ENCODE measurements at places on chromosomes 4 and X.
A peak's percentile ranks its signal among the peaks of the same experiment; 100 is the strongest.

DNA sequence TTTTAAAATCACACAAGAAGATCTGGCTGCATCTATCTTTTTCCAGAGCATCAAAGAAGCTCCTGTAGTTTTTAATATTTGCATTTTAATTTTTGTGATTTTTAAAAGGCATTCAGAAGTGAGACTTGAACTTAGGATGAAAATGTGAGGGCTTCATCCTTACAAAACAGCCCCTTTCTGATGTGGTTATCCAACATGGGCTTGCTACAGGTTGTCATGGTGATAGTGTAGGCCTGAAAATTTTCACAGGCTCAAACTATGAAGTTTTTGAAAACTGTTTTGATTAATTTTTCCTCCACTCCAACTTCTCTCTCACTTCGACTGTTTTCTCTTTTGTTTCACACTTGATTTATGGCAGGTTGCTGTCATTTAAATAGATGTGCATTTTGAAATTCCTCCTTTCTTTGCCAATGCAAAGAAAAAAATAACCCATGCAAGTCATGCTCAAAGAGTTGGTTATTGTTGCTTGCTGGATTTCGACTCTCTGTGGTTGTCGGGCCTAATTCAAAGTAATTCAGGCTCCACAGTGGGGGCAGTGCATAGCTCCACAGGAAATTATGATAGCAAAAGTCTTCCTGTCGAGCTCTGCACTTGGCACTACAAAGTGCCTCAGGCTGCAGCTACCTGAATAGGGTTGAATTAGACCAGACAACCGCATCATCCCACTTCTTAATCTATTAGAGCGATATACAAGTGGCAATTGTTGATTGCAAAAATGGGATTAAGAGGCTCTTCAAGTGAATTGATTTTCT lies 201.0 kb upstream of the GPR101 start:
- no peak for DNase-seq

DNA sequence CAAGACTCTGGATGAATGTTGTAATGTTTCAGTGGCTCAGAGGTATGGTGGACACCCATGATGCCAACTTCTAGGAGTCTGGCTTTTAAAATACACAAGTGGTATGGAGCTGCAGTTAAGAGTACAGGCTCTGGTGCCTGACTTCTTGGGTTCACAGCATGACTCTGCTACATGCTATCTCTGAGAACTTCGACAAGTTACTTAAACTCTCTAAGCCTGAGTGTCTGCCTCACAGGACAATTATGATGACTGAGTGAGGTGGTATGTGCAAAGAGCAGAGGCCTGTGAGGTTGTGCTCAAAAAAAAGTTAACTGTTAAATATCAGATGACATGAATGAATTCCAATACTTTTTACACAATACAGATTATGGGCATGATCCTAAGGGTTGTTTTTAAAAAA lies 90.9 kb upstream of the SRD5A3 start:
- DNase-seq: no peak

- DNase-seq: no peak
Measured at GRCh38 chr4:43709443-43709842, 739.2 kb downstream of the KCTD8 start.

DNA sequence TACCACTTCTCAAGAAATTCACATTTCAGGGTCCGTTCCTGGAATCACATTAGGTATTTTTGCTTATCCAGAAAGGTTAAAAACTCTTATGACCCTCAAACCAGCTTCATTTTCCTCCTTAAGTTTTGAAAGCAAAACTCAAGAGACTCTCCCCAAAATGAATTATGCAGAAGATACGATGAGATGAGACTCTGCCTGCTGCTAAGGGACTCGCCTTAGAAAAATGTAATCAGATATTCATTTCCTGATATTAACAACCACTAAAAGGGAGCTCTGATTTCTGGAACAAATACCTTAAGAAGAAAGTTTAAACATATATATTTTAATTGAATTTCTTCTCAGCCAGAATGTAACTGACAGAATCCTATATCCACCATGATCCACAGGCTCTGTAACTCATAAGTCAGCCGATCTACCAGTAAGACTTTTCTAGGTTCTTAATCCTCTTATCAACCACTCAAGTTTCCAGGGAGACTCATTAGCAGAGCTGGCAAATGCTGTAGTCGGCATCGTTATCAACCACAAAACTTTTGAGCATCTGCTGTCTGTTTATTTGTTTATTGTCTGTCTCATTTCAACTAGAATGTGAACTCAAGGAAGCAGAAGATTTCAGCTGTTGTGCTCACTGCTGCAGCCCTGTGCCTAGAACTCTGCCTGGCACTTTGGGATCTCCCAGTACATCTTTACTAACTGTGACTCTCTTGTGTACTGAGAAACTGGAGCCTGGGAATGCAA lies 112.5 kb downstream of the LDB2 start:
- no peak for DNase-seq

DNA sequence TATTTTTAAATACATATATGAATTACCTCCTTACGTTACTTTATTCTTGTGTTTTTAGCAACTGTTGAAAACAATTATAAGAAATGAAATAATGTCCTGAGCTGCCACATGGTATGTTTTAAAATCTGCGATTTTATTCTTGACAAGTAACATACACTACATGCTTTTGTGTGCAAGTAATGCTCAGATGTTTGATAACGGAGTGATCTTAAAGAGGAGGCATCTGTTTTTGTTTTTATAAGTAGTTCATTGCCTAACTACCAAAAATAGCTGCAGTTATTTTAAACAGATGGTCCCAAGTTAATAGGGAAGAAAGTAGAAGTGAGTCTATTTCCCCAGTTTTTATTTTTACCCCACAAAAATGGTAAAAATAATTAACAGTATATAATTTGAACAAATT lies 55.2 kb downstream of the GAB1 start:
- no peak for DNase-seq

GRCh38 chr4:164572877-164573279 lies 181.1 kb upstream of the SMIM31 start:
- DNase-seq: peak; percentile 5

DNA sequence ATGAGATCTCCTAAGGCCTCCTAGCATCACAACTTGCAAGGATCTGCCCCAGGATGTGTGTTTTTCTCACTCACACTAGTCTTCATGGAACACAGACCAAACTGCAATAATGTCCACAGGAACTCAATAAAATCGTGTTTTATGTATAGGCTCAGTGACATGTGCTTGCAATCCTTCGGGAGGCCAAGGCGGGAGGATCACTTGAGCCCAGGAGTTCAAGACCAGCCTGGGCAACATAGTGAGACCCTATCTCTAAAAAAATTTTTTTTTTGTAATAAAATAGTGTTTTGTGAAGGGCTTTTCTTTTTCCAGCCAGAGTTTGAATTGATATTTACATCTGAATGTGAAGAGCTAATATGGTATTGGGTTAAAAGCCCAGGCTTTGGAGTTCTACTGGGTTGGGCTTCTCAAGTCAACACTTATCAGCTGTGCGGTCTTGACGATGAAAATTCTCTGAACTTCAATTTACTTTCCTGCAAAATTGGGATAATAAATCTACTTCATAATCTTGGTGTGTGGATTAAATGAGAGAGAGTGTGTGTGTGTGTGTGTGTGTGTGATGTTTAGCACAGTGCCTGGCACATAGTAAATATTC lies 38.7 kb upstream of the SETD7 start:
- DNase-seq: no peak

DNA sequence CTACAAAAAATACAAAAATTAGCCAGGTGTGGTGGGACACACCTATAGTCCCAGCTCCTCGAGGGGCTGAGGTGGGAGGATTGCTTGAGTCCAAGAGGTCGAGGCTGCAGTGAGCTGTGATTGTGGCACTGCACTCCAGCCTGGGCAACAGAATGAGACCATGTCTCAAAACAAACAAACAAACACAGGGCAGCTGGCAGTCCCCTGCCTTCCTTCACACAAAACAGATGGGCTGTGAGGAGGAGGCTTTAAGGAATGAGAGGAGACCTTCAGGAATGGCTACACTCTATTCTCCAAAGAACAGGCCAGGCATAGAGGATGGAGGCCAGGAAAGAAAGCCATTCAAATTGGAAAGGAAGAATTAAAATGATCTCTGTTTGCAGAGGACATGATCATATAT lies 65.6 kb upstream of the MAML3 start:
- DNase-seq: no peak

GRCh38 chr4:53855581-53856250 lies 208.7 kb downstream of the CHIC2 start:
- DNase-seq: no peak

- DNase-seq: peak; percentile 13
Measured at GRCh38 chrX:10634392-10635161, 14.2 kb upstream of the MID1 start.

DNA sequence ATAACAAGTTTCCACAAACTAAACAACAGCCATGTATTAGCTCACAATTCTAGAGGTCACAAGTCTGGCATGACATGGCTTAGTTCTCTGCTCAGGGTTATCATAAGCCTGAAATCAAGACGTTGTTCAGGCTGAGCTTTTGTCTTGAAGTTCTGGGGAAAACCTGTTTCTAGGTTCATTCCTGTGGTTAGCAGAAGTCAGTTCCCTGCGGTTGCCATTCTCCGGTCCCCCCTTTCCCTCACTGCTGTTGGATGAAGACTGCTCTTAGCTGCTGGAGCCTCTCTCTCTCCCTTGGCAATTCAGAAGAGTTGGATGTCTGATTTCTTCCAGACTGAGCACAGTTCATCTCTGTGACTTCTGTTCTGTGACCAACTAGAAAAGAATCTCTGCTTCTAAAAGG lies 962.6 kb downstream of the PCDH7 start:
- no peak for DNase-seq

DNA sequence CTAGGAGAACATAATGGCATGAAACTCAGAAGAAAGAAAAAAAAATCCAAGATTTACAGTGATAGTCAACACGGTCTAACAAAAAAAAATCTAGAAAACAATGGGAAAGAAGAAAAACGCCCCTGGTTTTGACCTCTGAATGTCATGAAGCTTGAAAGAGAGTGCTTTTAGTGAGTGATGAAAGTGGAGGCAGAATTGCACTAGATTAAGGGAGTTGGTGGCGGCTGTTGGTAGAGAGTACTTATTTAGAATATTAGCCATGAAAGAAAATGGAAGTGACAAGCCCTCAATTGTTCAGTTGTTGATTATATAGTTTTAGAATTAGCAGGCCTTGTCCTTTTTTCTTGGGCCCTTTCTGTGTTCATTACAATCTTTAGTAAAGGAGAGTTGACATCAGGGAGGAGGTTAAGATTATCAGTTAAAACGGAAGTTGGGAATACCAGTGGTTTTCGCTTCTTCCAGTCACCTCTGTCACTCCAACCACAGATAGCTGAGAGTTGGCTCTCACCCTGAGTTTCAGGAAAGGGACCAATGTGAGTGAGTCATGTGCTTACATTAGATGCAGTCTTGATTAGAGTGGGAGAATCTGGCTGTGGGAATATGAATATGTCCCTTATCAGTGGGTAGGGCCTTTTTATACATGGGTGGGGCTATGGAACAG lies 29.7 kb downstream of the EREG start:
- no peak for DNase-seq

DNA sequence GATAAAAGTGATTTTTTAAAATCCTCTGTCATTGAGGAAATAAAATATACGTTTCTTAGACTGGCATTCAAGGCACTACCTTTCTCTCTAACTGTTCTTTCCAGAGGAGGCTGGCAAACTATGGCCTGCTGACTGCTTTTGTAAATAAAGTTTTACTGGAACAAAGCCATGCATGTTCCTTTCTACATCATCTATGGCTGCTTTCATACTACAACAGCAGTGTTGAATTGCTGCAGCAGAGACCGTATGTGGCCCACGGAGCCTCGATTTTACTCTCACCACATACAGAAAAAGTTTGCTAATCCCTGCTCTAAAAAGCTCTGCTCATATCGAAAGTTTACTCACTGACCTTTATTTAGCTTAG lies 20.2 kb downstream of the SETD7 start:
- no peak for DNase-seq

DNA sequence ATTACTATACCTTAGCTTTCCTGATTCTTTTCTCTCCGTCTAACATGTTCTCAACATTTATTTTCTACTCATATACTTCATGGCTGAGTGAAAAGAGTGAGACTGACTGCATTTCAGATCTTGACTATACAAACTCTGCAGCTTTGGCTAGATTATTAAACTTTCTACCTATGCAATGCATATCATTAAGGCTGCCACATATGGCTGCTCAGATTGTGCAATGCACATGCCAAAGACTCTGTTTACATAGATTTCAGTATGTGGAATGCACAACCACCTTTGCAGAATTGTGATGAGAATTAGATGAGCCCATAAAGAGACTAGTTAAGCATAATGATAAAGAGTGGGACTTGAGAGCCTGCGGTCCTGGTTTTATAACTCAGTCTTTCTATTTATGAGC lies 196.5 kb downstream of the BMPR1B start:
- DNase-seq: no peak

DNA sequence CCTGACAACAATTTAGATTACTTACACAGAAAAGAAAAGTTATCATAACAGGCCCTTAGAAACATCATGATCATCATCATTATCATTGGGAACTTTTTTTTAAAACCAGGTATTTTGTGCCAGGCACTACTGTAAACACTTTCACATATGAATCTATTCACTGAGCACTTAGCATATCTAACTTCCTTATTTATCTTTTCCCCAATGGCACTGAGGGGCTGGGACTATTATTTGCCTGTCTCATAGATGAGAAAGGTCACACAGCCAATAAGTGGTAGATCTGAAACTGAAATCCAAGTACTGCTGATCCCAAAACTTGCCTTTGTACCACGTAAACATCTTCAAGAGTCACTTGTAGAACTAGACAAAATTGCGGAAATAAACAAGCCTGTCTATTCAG lies 184.2 kb upstream of the RBPJ start:
- no peak for DNase-seq

- peak; percentile 7 for DNase-seq
Measured at GRCh38 chrX:136880003-136880451, 498 bp downstream of the RBMX start.

- peak; percentile 85 for DNase-seq
Measured at GRCh38 chrX:119981286-119982070, 37.9 kb upstream of the NKAP start.

GRCh38 chr4:38782452-38783108 lies at the start of gene TLR10:
Gene TLR10, minus strand, starts transcription at chr4:38782990. Its CDS starts 7,400 bp downstream, at chr4:38775590.
- DNase-seq: peak; percentile 39

DNA sequence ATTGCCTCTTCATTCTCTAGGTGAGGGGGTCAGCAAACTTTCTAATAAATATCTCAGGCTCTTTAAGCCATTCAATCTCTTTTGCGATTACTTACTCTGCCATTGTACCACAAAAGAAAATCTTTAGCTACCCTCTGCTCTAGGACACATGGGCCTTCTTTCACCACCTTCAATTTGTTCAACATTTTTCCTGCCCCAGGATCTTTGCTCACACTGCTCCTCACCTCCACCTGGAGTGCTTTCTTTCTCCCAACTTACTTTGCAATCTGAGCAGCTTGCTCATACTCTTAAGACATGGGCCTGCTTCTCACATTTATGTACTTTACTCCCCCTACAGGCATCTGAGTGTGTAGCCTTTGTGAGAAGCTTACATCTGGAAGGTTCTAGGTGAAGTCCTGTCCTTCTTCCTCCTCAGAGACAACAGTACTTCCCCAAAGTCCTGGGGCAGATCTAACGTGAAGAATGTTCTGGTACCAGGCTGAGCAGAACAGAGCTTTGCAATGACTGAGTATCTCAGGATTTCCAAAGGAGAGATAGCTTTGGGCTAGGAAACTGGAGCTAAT lies 55.0 kb upstream of the PRDM5 start:
- no peak for DNase-seq
